ENCODE measurements at places on chromosomes 16 and 17. TPM values are rescaled to one million over a fixed set of nuclear protein-coding genes. Genes with fewer than 3 reads are reported as not detected.

The TP53TG3F gene
- total RNA-seq: not detected

The CDRT4 gene
- total RNA-seq: 9.6 TPM

The HSPB9 gene
- total RNA-seq: not detected

The PDILT gene
- not detected for total RNA-seq

Data from CD4-positive, alpha-beta memory T cell (primary cell).